Heart right ventricle (tissue), 16 donors: ENCODE measurements at places on chromosomes 11 and 22. TPM values are rescaled to one million over a fixed set of nuclear protein-coding genes. Genes with fewer than 3 reads are reported as not detected.
A peak's percentile ranks its signal among the peaks of the same experiment; 100 is the strongest.

GRCh38 chr11:12235947-12236743, 125.8 kb downstream of the MICAL2 start:
- no peaks in the 10 kb centered on the region for H3K27me3 ChIP-seq
- no peak for DNase-seq
- no peak overlapping the region for H3K4me3 ChIP-seq
- peak overlapping the region; percentile 41 for H3K27ac ChIP-seq

GRCh38 chr11:122491509-122491908, 164.0 kb upstream of the UBASH3B start:
- no peaks in the 10 kb centered on the region for H3K27me3 ChIP-seq
- no peak overlapping the region for H3K4me3 ChIP-seq
- peak; percentile 37 for DNase-seq
- no peaks in the 10 kb centered on the region for H3K36me3 ChIP-seq
- peaks cover 14% of the 10 kb centered on the region for H3K4me1 ChIP-seq
- H3K27ac ChIP-seq = no peak overlapping the region

Gene CD151
- total RNA-seq = 632 TPM

- no peak overlapping the region for H3K4me3 ChIP-seq
- no peaks in the 10 kb centered on the region for H3K36me3 ChIP-seq
- H3K4me1 ChIP-seq = no peaks in the 10 kb centered on the region
- H3K27ac ChIP-seq = no peak overlapping the region
- DNase-seq = no peak
Measured at GRCh38 chr11:42770444-42771065, 541.2 kb upstream of the API5 start.

- H3K4me1 ChIP-seq = no peaks in the 10 kb centered on the region
- no peak overlapping the region for H3K4me3 ChIP-seq
- H3K36me3 ChIP-seq = no peaks in the 10 kb centered on the region
- no peaks in the 10 kb centered on the region for H3K27me3 ChIP-seq
- no peak for DNase-seq
- no peak overlapping the region for H3K27ac ChIP-seq
Measured at GRCh38 chr11:79744941-79745340, 304.1 kb upstream of the TENM4 start.

- DNase-seq = no peak
- H3K36me3 ChIP-seq = no peaks in the 10 kb centered on the region
Measured at GRCh38 chr11:60513496-60514460, 1.4 kb upstream of the MS4A13 start.

- no peaks in the 10 kb centered on the region for H3K27me3 ChIP-seq
- no peak overlapping the region for H3K4me3 ChIP-seq
- H3K36me3 ChIP-seq = no peaks in the 10 kb centered on the region
- no peaks in the 10 kb centered on the region for H3K4me1 ChIP-seq
- no peak for DNase-seq
Measured at GRCh38 chr11:80330264-80330663, 889.4 kb upstream of the TENM4 start.

GRCh38 chr11:94652735-94653284, 85.6 kb downstream of the PIWIL4 start:
- peaks cover 11% of the 10 kb centered on the region for H3K4me1 ChIP-seq
- H3K27ac ChIP-seq = no peak overlapping the region
- no peak for DNase-seq
- no peak overlapping the region for H3K4me3 ChIP-seq
- no peaks in the 10 kb centered on the region for H3K27me3 ChIP-seq

Gene CASP1
- total RNA-seq = 8.8 TPM

- H3K36me3 ChIP-seq = no peaks in the 10 kb centered on the region
- no peaks in the 10 kb centered on the region for H3K27me3 ChIP-seq
- no peak overlapping the region for H3K27ac ChIP-seq
- no peak for DNase-seq
- H3K4me3 ChIP-seq = no peak overlapping the region
- H3K4me1 ChIP-seq = peaks cover 37% of the 10 kb centered on the region
Measured at GRCh38 chr11:83037877-83038276, 33.8 kb downstream of the RAB30 start.

Gene MMP8
- not detected for total RNA-seq

GRCh38 chr11:2180789-2181370, 9.3 kb upstream of the TH start:
- H3K27me3 ChIP-seq = peaks cover 20% of the 10 kb centered on the region
- H3K4me1 ChIP-seq = no peaks in the 10 kb centered on the region
- no peak overlapping the region for H3K27ac ChIP-seq
- DNase-seq = no peak

DNA sequence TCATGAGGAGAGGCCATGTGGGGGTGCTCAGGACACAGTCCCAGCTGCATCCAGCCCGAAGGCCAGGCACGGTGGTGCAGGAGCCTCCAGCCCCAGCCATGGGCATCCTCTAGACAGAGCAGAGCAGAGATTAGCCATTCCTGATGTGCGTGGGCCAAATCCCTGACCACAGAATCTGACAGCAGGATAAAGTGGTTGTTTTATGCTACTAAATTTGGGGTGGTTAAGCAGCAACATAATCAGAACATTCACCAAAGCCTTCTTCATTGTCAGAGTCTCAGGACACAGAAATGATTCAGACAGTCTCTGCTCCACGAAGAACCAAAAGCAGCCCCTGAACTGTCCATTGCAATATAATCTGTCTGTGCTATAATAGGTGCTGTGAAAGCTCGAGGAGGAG, 19.7 kb downstream of the RASD2 start:
- H3K36me3 ChIP-seq = no peaks in the 10 kb centered on the region
- no peaks in the 10 kb centered on the region for H3K27me3 ChIP-seq
- H3K4me3 ChIP-seq = no peak overlapping the region
- H3K27ac ChIP-seq = no peak overlapping the region

- no peak overlapping the region for H3K27ac ChIP-seq
- no peaks in the 10 kb centered on the region for H3K4me1 ChIP-seq
- peaks cover 48% of the 10 kb centered on the region for H3K27me3 ChIP-seq
- no peak overlapping the region for H3K4me3 ChIP-seq
- no peaks in the 10 kb centered on the region for H3K36me3 ChIP-seq
- no peak for DNase-seq
Measured at GRCh38 chr22:42280140-42280539, 9.7 kb upstream of the TCF20 start.

DNA sequence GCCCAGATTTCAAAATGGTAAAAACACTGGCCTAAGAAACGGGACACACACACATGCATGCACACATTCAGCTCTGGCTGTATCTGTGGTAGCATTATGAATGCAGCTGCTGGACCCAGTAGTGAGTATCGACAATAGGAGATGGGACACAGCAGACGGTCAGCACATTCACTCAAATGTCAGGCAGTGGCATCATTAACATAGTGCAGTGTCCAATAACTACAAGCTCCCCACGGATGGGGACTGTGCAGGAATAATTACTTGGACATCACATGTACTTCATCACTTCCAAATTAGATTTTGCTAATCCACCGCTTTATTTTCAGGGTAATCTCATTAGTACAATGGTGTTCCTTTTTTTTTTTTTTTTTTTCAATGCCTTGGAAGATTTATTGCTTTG, 109.5 kb downstream of the FANCF start:
- H3K4me3 ChIP-seq = no peak overlapping the region
- H3K36me3 ChIP-seq = no peaks in the 10 kb centered on the region
- DNase-seq = no peak
- H3K4me1 ChIP-seq = no peaks in the 10 kb centered on the region
- H3K27me3 ChIP-seq = no peaks in the 10 kb centered on the region

- H3K27ac ChIP-seq = no peak overlapping the region
- peaks cover 27% of the 10 kb centered on the region for H3K4me1 ChIP-seq
- DNase-seq = no peak
Measured at GRCh38 chr11:117834838-117835443, 10.4 kb upstream of the FXYD2 start.

- no peaks in the 10 kb centered on the region for H3K36me3 ChIP-seq
- H3K27ac ChIP-seq = no peak overlapping the region
- no peak overlapping the region for H3K4me3 ChIP-seq
- no peaks in the 10 kb centered on the region for H3K4me1 ChIP-seq
- DNase-seq = no peak
- peaks cover 6% of the 10 kb centered on the region for H3K27me3 ChIP-seq
Measured at GRCh38 chr11:35436581-35437250, 17.4 kb upstream of the SLC1A2 start.

Gene OR5L1
- total RNA-seq = not detected

GRCh38 chr11:98630736-98631135, 390.0 kb upstream of the CNTN5 start:
- DNase-seq = no peak
- no peaks in the 10 kb centered on the region for H3K4me1 ChIP-seq
- no peaks in the 10 kb centered on the region for H3K27me3 ChIP-seq
- no peak overlapping the region for H3K27ac ChIP-seq
- no peak overlapping the region for H3K4me3 ChIP-seq
